Activated CD8-positive, alpha-beta memory T cell treated with anti-CD3 and anti-CD28 coated beads for 4 hours (primary cell): ENCODE measurements at places on chromosomes 7 and 10.

DNA sequence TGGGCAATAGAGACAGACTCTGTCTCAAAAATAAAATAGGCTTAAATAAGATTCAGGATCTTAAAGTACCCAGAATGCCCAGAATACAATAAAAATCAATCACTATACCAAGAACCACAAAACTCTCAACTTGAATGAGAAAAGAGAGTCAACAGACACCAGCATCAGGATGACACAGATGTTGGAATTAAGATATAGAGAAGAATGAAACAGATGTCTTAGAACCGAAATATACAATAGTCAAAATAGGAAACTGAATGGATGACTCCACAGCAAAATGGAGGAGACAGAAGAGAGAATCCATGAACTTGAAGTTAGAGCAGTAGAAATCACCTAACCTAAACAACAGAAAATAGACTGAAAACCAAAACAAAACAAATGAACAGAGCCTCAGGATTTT, 29.6 kb downstream of the POR start:
- DNase-seq, result no peak

- DNase-seq, result no peak
These were observed 18.9 kb upstream of the PRKAR2B start for GRCh38 chr7:107025449-107026103.

DNA sequence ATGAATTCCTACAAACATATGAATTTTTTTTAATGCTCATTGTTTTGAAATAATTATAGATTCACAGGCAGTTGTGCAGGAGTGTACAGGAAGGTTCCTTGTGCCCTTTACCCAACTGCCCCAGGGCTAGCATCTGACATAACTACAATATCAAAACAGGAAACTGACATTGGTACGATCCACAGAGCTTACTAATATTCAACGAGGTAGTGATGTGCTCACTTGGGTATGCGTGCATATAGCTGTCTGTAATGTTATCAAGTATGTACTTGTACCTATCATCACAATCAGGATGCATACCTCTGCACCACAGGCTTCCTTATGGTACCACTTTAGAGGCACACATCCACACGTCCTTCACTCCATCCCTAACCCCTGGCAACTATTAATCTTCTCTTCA, 68.3 kb downstream of the BMS1 start:
- DNase-seq, result no peak

DNA sequence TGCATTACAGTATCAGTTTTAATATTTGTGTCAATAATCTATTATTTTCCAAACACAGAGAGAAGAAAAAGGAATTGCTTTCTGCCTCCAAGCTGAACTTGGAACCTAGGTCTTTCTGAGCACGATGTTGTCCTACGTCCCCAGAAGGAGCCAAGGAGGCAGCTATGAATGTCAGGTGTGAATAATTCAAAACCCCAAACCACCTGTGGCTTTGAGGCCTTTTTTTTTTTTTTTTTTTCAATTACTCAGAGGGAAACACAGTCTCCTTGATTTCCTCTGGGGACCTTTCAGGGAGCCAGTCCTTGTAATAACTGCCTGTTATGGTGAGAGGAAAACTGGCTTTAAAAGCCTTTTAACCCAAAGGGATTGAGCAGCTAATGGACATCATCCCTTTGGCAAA, 8.3 kb downstream of the GPR85 start:
- no peak for DNase-seq

GRCh38 chr10:70846795-70847194, 31.0 kb downstream of the SGPL1 start:
- DNase-seq, result no peak

- DNase-seq, result no peak
These were observed 335.4 kb upstream of the MTPN start for GRCh38 chr7:136312592-136312991.

- no peak for DNase-seq
These were observed 91.6 kb downstream of the KMT2E start for GRCh38 chr7:105105579-105105978.

GRCh38 chr10:79248341-79249185, 98.7 kb upstream of the PPIF start:
- no peak for DNase-seq

DNA sequence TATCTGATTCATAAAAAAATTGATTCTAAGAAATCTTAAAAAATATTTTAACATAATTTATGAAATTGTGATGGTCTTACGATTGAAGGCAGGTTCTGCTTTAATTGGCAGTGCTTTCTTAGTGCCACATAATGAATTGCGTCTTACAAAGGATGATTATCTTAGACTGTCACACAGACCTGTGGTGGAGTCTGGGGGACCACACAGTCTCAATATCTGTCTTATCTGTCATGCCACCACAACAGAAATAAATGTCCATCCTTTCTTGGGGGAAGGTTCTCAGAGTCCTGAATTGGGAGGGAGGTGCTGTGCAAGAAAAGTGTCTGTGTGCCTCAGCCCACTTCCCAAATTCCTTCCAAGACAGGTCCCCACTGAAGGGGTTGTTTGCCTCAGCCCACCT, 34.0 kb downstream of the ZDHHC6 start:
- no peak for DNase-seq

- no peak for DNase-seq
These were observed 10.3 kb downstream of the CLRN3 start for GRCh38 chr10:127882391-127882790.

DNA sequence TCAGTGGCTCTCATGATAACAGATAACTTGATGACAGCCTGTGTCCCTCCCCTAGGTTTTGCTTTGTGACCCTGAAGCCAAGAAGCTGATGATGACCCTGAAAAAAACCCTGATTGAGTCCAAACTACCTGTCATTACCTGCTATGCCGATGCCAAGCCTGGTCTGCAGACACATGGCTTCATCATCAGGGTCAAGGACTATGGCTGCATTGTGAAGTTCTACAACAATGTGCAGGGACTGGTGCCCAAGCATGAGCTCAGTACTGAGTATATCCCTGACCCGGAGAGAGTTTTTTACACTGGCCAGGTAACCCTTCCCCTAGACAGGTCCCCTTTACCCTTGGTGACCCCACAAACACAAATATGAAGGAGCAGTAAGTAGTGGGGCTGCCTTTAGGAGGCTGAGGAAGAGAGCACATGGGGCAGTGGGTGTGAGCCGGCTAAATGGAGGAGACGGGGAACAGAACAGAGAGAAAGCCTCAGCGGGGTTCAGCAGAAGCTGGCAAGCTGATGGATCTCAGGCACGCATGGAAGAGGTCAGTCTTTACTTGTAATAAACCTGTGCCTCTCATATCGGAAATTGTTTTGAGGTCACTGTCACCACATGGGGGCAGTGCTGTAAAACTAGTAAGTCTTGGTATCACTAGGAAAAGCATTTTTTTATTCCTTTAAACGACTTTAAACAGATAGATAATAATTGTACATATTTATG, 20.2 kb downstream of the PDCD11 start:
- DNase-seq, result peak; percentile 22

DNA sequence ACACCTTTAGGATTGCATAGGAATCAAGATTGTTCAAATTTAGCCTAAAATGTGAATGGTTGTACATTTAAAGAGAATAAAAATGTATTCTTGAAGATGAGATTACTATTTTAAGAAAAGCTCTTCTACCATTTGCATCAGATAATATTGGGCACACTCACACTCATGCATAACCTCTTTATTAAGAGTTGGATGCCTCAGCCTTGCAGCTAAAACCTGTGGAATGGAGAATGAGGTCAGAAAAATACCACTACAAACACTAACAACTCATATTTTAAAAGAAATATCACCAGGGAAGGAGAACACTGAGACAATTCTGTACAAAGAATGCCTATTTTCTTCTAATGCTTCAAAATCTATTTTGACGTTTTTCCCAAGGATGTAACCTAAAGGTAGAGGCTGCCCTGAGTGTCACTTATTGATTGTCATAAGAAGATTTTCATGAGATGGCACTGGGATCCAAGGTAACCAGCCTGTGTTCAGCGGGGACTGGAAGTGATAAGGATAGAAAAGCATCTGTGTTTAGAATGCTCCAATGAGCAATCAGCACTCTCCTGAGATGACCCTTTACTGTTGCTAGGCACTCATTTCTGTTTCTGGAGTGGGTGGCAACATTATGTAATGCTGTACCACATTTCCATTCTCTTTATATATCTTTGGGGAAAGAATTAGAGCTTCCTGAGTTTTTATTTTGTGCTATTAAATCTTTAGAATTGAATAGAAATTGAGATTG, 26.6 kb downstream of the REEP3 start:
- no peak for DNase-seq

DNA sequence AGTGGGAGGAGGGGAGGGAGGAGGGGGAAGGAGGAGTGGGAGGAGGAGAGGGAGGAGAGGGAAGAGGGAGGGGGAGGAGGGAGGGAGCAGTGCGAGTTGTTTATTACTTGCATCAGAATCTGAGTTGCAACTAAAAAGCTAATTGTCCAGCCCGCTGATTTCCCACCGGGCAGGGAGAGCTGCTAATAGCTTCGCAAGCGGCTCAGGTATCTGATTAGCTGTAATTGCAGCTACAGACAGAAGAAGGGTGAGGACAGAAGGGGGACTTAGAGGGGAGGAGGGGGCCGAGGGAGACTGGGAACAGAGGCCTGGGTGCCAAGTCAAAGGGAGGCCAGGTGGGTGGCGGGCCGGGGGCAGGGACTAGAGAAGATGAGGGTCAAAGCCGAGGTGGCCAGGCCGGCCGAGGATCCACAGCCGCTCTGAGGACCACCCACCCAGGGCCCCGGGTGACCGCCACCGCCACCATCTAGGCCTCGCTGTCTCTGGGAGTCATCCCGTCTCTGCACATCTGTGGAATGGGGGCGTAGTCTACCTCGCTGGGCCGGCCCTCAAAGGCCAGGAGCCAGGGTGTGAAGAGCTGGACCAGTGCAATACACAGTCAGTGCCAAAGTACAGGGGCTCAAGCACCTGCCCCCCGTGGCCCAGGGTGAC, 54.2 kb downstream of the MICALL2 start:
- no peak for DNase-seq

DNA sequence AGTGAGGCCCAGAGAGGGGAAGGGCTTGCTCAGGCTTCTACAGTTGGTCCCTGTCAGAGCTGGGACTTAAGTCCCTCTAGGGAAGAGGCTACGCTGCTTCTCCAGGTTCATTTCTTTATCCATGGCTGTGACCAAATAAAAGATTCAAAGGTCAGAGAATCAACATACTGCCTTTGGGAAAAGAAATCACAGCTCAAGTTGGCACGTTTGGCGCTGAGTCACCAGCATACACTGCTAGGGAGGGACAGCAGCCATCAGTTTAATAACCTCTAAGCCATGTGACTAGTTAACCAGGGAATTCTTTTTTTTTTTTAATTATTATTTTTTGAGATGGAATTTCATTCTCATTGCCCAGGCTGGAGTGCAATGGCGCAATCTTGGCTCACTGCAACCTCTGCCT, 28.4 kb upstream of the CRHR2 start:
- DNase-seq, result no peak

- DNase-seq, result no peak
These were observed 856.8 kb upstream of the CELF2 start for GRCh38 chr10:10160821-10161312.

DNA sequence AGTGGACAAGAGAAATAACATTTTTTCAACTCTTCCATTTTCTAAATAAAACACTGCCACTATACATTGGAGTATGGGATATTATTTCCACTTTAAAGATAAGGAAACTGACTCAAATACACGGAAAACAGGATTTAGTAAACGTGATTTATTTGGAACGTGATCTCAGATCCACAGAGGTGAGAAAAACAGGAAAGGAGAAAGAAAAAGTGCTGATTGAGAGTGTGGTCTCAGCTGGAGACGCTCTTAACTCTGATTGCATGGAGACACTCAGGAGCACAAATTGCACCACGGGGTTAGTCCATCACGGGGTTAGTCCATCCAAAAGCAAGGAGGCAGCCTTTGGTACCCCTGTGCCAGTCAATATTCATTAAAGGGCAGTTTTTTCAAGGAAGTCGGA, 142.5 kb downstream of the GNAT3 start:
- no peak for DNase-seq

DNA sequence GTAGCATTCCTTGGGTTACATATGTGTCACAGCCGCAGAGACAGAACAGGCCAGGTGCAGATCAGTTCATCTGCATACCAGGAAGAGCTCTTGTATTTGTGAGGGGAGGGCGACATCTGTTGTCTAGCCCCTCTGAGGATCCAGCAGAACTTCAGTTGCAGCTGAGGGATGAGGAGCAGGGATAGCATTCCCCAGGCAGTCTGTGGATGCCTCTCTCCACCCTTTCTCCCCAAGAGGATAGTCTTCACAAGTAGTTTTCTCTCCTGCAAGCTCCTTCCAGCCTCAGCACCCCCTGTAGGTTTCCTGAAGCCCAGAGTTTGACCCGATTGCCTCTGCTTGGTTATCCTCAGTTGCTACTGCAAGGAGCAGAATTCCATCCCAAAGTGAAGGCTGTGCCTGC, 2.6 kb downstream of the SCD start:
- no peak for DNase-seq

GRCh38 chr10:77710081-77710551, 72.5 kb upstream of the KCNMA1 start:
- no peak for DNase-seq

GRCh38 chr7:78985509-78985908, 468.0 kb downstream of the MAGI2 start:
- no peak for DNase-seq

DNA sequence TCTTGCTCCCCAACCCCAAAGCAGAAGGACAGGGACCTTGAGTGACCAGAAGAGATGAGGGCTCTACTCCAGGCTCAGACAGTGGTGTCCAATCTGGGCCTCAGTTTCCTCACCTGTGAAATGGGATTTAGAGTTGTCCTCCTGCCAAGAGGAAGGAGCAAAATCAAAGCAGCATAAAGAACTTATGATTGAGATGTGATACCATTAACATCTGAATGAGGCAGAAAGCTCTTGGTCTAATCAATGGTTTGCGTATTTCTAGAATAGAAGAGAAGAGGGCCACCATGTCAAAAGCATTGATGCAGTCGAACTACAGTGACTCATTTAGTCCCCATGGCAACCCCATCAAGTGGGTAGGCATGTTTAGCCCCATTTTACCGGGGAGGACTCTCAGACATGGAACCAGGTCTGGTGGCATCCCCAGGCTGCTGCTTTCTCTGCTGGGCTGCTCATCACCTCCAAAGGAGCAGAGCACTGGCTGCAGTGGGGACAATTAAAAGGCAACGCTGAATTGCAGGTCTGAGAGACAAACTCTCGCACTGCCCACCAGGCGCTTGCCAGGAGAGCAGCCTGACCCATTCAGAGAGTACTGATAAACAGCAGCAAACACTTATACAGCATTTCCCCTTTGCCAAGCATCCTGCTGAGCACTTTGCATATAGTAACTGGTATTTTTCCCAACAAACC, 175.9 kb downstream of the NEURL1 start:
- no peak for DNase-seq

- no peak for DNase-seq
These were observed 17.5 kb downstream of the RGR start for GRCh38 chr10:84262190-84262956.

DNA sequence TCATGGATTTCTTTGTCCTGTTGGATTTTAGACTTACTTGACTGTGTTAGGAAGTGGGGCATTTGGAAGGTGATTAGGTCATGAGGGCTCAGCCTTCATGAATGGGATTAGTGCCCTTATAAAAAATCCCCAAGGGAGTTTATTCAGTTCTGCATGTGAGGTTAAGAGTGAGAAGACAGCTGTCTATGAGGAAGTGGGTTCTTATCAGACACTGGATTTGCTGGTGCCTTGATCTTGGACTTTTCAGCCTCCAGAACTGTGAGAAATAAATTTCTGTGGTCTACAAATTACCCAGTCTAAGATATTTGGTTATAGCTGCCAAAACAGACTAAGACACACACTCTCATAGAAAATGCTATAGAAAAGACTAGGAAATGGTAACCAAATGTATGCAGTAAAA, 724.7 kb upstream of the FZD8 start:
- no peak for DNase-seq

GRCh38 chr7:141014125-141014523, 628 bp downstream of the MRPS33 start:
- no peak for DNase-seq

- no peak for DNase-seq
These were observed 3.1 kb upstream of the CRTAC1 start for GRCh38 chr10:98033515-98033914.
